Stimulated activated CD8-positive, alpha-beta memory T cell treated with anti-CD3 and anti-CD28 coated beads, Interleukin-2, amount 100 ng/mL, for 1 hour (primary cell): ENCODE measurements at places on chromosomes 12 and 14.

DNA sequence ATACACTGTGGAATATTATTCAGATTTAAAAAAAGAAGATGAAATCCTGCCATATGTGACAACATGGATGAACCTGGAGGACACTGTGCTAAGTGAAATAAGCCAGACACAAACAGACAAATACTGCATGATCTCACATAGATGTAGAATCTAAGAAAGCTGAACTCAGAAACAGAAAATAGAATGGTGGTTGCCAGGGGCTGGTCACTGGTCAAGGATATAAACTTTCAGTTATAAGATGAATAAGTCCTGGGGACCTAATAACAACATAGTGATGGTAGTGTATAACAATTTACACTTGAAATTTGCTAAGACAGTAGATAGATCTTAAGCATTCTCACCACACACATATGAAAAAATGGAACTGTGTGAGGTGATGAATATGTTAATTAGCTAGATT is 161.3 kb upstream of the TMCC3 start:
- DNase-seq, result no peak

GRCh38 chr14:23349156-23349845 is 3.4 kb downstream of the SLC22A17 start:
- DNase-seq, result no peak

DNA sequence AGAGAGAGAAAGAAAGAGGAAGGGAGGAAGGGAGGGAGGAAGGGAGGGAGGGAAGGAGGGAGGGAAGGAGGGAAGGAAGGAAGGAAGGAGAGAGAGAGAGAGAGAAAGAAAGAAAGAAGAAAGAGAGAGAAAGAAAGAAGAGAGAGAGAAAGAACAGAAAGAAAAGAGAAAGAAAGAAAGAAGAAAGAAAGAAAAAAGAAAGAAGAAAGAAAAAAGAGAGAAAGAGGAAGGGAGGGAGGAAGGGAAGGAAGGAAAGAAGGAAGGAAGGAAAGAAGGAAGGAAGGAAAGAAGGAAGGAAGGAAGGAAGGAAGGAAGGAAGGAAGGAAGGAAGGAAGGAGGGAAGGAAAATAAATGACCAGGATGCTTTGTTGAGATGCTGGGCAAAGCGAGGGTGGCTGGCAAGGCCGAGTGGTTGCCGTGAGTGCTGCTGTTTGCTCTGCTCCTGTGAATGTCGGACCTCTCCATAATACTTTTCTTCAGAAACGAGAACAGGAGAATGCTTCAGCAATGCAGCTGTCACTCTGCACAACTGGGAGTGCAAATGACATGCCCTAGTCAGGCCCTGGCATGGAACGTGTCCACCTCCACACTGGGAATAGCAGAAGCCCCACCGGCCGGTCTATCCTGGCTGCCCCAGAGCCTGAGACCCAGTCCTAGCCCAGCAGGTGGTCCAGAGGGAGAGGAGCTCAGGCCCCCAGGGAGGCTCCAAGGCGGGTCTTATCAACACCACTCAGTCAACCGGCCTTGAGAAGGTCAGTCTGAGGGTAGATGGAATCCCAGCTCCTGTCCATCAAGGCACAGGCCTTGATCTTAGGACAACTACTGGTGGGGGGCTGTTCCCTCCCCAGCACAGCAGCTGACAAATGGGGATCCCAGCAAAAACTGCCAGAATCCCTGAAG is 25.1 kb upstream of the EIF5 start:
- no peak for DNase-seq

GRCh38 chr12:20620261-20620660 is 74.9 kb upstream of the SLCO1C1 start:
- no peak for DNase-seq

GRCh38 chr12:23895792-23896218 is 53.7 kb downstream of the SOX5 start:
- no peak for DNase-seq

DNA sequence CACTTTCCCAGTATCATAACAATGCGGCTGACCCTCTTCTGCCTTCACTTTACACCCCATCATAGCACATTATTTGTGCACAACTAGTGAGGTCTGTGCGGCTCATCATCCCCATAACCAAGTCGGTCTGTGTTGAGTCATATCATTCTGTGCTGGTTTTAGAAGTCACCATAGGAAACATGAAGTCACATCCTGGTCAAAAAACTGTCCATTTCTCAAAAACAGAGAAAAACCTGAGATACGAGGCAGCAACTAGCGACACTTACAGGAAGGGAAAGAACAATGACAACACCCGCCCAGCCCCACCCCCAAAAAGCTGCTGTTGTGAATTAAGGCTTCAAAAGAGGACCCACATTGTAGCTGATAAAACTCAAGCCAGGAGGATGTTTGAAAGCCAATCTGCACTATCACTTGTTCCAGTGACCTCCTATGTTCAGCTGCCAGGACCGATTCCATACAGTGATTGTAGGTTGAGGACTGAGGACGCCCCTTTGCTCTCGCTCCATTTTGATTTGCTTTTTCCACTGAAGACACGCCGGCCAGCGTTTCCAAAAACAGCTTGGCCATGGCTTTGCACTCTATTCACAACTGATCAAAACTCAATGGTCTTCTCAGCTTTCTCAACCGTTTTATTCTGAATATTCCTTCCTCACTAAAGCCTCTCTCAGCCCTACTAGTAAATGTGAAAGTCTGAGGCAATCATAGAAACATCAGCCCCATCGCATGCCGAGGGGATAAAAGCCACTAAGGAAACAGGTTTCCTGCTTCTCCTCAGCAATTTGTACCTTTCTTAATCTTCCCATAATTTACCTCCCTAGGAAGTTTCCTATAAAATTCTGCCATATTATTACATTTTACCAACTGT is 87.5 kb downstream of the DUSP16 start:
- peak; percentile 26 for DNase-seq

DNA sequence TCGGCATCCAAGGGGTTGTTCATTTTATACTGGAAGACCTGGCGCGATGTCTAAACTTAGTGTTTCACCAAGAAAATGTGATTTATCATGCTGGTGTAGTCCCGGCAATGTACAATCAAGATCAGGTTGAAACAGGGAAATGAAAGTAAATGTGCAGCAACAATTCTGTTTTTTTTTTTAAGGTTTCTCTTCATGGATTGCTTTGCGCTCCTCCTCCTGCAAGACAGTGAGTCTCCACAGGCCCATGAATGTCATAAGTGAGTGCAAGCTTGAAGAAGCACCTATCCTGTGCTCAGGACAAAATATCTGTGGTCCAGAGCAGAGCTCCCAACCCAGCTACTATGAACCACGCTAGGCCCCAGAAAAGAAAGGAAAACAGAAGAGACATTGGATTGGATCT is 143.4 kb downstream of the KCNK10 start:
- DNase-seq, result no peak

DNA sequence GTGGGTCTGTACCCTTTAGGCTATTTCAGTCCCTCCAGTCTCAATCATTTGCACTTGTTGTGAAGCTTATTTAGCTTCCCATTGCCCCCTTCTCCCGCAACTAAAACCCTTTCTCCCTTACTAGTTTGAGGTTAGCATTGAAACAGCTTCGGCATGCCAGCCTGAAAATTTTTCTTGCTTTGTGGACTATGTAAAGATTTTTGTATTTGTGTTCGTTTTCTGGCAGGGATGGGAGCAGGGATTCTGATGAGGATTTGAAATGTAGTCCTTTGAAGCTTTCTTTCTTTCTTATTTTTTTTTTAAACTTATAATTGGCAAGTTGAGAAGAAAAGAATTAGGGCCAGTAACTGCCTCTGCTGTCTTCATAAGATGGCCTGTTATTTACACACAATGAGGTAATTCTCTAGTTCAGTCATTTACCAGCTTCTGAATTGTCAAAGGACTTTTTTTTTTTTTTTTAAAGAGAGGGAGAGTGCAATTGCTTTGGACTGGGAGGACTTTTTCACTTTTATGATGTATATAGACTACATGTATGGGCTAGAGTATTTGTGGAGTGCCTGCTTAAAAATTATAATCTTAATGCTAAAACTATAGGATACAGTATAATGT is 29.0 kb downstream of the PALS1 start:
- DNase-seq, result no peak

GRCh38 chr12:73598626-73599025 is 939.0 kb upstream of the ATXN7L3B start:
- no peak for DNase-seq

GRCh38 chr12:105198961-105199360 is 37.0 kb downstream of the APPL2 start:
- DNase-seq, result no peak

GRCh38 chr12:7582796-7583195 is 79.2 kb upstream of the CD163 start:
- DNase-seq, result no peak

DNA sequence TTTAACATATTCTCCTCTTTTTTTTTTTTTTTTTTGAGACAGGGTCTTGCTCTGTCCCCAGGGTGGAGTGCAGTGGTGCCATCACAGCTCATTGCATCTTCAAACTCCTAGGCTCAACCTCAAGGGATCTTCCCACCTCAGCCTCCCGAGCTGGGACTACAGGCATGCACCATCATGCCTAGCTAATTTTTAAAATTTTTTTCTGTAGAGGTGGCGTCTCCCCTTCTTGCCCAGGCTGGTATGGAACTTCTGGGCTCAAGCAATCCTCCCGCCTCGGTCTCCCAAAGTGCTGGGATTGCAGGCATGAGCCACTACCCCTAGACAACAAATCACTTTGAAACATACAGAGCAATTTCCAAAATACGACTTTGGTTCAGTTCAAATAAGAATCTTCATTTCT is 154.8 kb downstream of the PAX9 start:
- no peak for DNase-seq

DNA sequence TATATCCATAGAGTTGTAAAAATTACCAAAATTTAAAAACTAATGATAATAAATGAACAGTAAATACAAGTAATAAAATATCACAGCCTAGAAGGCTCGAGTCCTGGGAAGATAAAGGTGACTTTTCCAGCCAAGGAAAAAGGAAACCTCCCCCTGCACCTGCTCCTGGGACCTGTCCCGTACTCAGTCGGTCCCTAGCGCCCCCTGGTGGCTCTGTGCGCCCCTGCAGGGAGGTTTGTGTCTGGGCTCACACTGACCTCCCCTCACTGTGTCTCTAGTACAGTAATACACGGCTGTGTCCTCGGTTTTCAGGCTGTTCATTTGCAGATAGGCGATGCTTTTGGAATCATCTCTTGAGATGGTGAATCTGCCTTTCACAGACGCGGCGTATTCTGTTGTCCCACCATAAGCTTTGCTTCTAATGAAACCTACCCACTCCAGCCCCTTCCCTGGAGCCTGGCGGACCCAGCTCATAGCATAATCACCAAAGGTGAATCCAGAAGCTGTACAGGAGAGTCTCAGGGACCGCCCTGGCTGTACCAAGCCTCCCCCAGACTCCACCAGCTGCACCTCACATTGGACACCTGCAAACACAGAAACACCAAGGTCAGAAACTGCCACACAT is 1030.4 kb downstream of the TMEM121 start:
- DNase-seq, result peak; percentile 56

GRCh38 chr12:104219908-104220404 is 4.4 kb downstream of the TXNRD1 start:
- peak; percentile 6 for DNase-seq
